ENCODE measurements at places on chromosomes 7 and 10.

- DNase-seq = no peak
Measured at GRCh38 chr10:87798082-87798481, 19.9 kb downstream of the ATAD1 start.

- DNase-seq = no peak
Measured at GRCh38 chr7:68122801-68123200, 1126.2 kb downstream of the TYW1 start.

GRCh38 chr10:108104551-108105156, 940.1 kb upstream of the SORCS1 start:
- no peak for DNase-seq

DNA sequence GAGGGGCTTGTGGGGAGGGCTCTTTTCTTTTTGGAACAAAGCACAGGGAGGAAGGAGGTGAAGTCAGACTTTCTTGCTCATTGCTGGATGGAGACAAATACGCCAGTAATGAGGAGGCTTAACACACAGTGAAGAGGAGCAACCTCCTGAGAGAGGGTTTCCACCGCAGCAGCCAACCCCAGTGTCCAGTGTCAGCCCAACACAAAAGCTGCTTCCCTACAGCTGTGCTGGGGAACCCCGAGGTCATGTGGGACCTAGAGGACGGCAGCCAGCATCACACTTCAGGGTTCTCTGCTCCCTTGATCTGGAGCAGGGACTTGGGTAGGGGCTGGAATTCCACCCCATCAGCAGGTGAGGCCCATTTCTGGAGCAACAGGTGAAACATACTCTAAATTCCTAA, 7.7 kb downstream of the BLNK start:
- DNase-seq = no peak

- no peak for DNase-seq
Measured at GRCh38 chr10:70601746-70602145, 795 bp downstream of the PRF1 start.

DNA sequence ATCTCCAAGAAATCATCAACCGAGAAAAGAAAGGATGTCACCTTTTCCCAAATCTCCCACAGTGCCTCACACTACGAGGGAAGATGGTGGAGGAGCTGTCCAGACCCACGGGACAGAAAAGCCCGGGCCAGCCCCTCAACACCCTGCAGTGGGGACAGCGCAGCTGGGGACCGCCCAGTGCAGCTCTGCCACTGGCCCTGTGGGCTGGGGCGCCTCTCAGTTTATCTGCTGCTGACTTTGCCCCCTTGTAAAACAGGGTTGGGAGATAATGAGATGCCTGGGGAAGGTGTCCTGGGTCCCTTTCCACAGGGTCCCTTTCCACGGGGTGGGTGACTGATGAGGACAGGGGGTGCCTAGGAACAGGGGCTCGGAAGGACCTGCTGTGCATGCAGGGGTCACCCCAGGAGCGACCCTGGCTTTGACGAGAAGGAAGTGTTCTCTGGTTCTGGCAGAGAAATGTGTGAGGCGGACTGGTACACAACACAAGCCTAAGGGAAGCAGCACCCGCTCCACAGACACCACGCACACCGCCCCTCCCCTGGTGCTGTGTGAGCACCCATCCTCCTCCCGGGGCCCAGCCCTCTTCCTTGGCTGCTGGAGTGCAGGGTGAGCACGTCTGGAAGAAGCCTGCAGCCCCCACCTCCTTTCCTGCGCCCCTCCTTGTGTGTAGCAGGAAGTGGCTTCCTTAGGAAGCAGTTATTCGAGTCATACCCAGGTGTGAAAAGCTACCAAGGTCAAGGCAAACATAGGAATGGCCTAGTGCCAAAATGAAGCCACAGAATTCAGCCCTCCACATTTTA, 339.9 kb downstream of the DNAJB6 start:
- no peak for DNase-seq

DNA sequence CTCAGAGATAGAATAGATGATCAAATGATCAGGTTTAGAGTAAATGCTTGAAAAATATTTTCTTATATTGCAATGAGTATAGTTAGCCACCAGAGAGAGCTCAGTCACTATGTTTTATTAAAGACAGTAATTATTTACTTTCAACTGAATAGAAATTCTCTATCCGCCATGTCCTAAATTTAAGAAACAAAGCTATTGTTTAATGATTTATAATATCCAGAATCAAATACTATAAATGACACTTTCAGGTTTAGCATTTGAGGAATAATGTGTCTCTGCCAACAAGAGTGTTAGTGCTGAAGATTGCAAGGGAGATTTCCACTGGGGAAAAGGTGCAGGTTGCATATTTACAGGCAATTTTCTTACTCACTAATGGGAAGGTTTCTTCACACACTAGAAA, 184.7 kb downstream of the DGKB start:
- DNase-seq = no peak

GRCh38 chr10:130224228-130224627, 88.0 kb downstream of the GLRX3 start:
- no peak for DNase-seq

DNA sequence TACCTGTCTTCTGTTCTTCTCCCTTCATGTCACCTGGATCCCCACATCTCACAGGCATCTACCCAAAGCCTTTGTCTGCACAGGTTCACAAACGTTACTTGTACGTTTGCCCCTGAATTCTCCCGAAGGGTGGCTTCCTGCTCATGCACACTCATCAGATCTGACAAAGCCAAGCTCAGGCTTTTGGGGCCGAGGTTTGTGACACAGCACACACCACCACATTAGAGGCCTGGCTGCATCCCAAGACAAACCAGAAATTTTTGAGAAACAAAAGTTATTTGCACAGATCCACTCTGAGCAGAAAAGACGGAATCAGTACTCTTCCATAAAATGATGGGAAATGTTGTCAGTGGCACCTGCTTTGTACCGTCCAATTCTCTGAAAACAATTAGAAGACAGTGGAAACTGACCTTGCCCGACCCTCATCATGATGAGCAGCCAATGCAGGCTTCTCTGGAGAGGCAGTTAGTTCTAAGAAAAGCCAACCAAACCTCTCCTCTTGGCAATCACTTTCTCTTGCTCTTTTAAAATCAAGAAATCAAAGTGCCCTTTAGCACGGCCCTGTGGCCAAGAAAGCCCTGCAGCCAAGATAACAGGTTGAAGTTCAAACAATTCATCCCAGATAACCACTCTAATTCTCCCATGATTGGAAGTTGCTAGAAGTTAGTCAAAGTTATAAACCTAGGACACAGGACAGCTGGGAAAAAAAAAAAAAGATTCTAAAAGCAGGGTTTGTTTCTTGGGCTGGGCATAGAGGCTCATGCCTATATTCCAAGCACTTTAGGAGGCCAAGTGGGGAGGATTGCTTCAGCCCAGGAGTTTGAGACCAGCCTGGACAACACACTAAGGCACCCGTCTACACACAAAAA, 13.6 kb upstream of the SVIL start:
- no peak for DNase-seq

DNA sequence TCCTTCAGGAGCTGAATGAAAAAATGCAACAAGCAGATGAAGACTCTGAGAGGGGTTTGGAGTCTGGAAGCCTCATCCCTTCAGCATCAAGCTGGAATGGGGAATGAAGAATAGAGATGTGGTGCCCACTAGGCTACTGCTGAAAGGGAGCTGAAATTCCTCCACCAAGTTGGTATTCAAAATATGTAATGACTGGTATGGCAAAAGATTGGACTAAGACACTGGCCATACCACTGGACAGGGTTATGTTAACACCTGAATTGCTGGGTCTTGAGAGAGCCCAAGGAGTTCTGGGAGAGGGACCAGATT, 5.4 kb downstream of the IFIT2 start:
- DNase-seq = no peak

GRCh38 chr7:73850781-73851207, 8.5 kb upstream of the METTL27 start:
- no peak for DNase-seq

DNA sequence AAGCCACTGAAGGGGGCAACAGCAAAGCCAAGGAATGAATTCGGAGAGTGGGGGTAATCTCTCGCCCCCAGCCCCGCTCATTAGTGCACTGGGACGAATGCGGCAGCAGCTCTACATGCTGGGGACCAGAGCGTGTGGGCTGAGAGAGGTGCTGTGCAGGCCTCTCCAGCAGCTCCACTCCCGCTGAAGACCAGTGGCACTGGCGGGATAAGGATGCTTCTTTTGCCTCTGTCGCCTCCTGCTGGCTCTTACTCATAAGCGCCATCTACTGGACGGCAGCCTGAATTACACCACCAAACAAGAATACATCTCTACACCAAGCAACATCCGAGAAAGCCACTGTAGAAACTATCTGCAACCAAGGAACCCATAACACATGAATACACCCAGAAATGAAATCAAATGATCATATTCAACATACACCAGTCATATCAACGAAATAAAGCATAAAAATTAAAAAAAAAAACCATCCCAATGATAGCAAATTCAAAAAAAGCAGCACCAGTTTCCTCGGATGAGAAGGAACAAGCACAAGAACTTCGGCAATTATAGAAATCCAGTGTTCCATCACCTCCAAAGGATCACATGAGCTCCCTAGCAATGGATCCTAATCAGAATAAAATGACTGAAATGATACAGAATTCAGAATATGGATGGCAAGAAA, 79.0 kb upstream of the TMEM168 start:
- DNase-seq = no peak

All from ovary (tissue), 10 donors.